Diencephalon (tissue), 1 donor: ENCODE measurements at places on chromosomes 6 and 20. TPM values are rescaled to one million over a fixed set of nuclear protein-coding genes. Genes with fewer than 3 reads are reported as not detected.

The CDSN gene
- not detected for total RNA-seq

The BTN1A1 gene
- not detected for total RNA-seq

The PRIM2 gene
- 18.0 TPM for total RNA-seq

The SLC22A2 gene
- 0.46 TPM for total RNA-seq

The MUC21 gene
- not detected for total RNA-seq

The MOCS3 gene
- total RNA-seq, result 8.1 TPM

The SLC12A5 gene
- total RNA-seq, result 113 TPM

The PI3 gene
- total RNA-seq, result not detected
